ENCODE measurements at places on chromosomes 5 and 9.

DNA sequence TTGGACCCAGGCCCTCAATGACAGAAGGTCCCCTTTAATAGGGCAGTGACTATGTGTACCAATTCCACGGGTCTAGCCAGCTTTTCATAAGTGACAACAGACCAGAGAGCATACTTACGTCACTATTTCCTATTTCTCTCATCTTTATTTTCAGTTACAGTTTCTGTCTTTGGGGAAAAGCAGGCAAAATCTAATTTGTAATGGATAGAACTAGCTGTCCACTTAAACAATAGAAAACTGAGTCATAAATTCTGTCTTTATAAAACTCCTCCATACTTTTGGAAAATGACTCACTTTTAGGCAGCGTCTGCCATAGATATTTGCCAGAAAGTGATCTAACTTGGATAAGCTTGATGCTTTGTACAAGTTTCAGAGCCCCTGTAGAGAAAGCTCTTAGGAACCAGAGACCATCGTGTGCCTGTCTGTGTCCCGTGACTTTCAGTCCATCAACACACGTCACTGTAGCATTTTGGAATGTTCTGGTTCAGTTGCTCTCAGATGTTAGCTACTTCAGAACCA is 101.9 kb downstream of the F2RL2 start:
- DNase-seq = no peak

DNA sequence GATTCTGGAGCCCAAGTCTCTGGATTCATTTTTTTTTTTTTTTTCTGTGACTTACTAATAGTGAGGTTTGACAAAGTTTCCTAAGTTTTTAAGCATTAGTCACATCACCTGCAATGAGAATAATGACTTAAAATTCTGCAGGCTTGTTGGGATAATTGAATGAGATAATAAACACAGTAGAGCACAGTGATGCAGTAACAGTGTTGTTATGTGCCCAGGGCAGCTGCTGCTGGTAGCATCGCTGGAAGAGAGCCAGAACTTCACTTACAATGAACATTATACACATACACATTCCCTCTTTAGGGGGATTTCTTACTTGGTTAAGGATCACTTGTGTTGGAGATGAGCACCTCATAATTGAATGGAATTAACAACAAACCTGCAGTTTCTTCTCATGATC is 78.9 kb downstream of the ALDH7A1 start:
- DNase-seq = no peak

DNA sequence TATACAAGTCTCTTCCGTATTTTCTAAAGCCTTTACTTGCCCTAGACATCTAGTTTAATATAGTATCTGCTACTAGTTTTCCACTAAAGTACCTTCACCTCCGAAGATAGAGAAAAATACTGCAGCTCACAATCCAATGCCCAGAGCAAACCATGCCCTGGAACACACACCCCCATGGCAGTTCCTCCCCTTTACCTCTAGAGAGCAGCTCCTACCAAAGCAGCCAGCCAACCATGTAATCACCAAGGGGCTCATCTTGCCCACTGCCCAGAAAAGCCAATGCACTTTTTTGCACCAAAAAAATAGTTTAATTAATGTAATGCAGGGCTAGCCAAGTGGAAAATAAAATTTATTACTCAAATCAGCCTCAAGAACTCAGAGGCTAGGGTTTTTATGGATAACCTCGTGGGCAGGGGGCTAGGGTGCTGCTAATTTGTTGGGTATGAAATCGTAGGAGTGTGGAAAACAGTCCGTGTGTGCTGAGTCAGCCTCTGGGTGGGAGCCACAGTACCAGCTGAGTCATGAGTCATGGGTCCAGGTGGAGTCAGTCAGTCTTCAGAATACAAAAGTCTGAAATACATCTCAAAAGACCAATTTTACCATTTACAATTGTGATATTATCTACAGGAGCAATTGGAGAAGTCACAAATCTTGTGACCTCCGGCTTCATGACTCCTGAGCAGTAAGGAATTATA is 120.1 kb upstream of the ACO1 start:
- DNase-seq = no peak

- no peak for DNase-seq
These were observed 300.1 kb downstream of the ASTN2 start for GRCh38 chr9:117114768-117115167.

- DNase-seq = no peak
These were observed 52.4 kb upstream of the HMHB1 start for GRCh38 chr5:143759396-143760130.

DNA sequence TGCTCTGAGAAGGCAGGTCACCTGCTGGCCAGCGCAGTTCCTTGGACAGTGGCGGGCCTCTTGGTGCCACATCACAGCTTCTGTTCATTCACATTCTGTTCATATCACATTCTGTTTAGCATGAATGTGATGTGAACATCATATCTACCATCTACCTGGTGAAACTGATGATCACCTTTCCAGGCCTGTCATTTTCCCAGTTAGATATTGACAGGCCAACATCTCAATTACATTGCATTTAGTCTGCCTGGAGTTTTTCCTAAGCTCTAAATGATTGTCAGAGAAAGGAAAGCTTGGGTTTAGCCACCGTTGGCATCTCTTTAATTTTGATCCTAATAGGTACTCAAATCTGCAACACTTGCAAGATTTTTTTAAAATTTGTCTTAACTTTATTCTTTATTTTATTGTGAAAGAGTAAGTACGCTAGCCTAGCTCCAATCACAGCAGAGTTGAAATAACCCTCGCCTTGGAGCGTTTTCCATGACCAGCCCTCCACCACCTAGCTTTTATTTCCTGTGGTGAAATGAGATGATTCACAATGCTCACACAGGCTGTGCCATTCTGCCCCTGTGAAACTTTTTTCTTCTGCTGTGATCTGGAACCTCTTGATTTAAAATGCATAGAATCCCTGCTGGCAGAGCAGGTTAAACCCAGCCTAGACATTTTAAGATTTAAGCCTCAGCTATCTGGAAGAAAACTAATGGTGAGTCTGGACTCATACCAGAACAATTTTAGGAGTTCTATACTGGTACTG is 225.0 kb downstream of the ESM1 start:
- no peak for DNase-seq

- DNase-seq = no peak
These were observed 146.1 kb downstream of the PBX3 start for GRCh38 chr9:125893277-125893676.

DNA sequence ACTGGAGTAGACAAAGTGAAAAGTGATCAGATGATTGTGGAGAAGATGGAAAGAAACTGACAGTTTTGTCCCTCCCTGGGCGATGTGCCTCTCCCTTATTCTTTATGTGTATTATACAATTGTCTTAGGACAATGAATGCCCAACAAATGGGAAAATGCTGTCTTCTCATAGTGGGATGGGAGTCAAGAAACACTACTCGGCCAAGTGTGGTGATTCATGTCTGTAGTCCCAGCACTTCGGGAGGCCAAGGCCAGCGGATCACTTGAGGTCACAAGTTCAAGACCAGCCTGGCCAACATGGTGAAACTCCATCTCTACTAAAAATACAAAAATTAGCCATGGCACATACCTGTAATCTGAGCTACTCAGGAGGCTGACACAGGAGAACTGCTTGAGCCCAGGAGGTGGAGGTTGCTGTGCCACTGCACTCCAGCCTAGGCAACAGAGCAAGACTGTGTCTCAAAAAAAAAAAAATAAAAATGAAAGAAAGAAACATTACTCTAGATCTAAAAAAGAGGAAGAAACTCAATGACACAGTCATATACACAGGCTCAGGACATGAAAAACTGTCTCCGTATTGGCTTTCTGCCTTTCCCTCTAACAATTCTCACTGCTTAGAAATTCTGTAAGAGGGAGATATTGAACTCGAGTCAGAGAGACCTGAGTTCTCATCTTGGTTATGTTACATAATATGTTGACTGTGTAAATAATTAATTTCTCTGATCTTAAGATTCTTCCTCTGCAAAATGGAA is 67.9 kb upstream of the TARS1 start:
- no peak for DNase-seq

GRCh38 chr5:133243196-133243595 is 191.4 kb downstream of the HSPA4 start:
- no peak for DNase-seq

DNA sequence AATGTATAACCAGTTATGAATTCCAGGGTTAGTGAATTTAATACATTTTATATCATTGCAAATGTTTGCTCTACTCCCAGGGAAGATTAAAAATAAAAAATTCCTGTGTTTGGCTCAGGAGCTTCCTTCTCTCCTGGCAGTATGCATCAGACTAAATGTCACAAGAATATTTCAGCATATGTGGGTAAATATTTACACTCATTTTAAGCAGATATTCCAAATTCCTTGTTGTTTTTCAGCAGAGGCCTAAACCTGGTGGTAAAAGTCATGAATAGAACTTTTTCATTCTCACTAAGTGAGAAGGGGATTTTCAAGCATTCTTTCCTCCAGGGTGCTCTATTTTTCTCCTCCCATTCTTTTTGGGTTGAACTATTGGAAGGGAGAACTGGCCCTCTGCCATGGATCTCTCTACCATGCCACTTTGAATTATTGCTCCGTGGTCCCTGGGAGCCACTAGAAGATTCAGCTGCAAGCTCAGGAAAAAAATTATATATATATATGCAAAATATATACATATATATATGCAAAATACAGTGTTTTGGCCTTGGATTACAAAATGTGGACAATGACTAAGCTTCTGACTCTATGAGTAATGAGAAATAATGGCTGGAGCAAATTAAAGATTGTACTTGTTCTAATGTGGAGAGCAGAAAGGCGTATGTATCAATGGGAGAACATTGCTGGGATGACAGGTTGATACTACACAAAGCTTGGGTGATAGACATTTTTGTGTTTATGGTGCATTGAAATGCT is 180.6 kb upstream of the PAPPA start:
- no peak for DNase-seq

DNA sequence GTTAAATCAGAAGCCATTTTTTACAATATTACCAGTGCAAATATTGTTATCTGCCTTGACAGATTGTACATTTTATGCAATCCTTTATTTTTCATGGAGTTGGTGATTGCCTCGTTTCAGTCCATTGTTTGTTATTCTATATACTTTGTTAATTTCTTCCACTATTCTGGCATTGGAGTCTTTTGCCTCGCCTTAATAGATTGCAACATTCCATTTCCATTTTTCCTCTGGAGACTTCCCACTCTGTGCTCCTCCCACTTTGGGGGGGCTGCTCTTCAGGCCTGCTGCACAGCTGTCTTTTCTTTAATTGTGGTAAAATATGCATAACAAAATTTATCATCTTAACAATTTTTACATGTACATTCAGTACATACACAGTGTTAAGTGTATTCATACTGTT is 4.4 kb upstream of the DCAF10 start:
- no peak for DNase-seq

GRCh38 chr9:112601636-112602035 is 115.0 kb downstream of the KIAA1958 start:
- DNase-seq = no peak

Measured in effector CD4-positive, alpha-beta T cell (primary cell).